NCI-H524 treated with DMSO at 0.1 percent for 48 hours (cell line): ENCODE measurements at places on chromosomes 5 and 9.
A peak's percentile ranks its signal among the peaks of the same experiment; 100 is the strongest.

GRCh38 chr9:4106081-4106759, 193.6 kb downstream of the GLIS3 start:
- DNase-seq: no peak

DNA sequence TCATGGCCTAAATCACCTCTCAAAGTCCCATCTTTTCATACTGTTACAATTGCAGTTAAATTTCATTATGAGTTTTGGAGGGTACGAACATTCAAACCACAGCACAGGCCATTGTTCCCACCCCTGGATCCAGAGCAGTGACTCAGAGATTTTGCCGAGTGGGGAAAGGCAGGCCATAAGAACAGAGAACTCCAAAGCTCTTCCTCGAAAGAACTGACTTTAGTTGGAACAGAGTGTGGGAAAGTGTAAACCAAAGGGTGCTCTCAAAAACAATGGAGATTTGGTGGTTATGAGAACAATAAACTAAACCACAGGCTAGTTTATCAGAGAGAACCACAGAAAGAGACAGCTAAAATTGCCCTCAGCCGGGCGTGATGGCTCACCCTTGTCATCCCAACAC, 19.4 kb upstream of the GRPEL2 start:
- DNase-seq: no peak

DNA sequence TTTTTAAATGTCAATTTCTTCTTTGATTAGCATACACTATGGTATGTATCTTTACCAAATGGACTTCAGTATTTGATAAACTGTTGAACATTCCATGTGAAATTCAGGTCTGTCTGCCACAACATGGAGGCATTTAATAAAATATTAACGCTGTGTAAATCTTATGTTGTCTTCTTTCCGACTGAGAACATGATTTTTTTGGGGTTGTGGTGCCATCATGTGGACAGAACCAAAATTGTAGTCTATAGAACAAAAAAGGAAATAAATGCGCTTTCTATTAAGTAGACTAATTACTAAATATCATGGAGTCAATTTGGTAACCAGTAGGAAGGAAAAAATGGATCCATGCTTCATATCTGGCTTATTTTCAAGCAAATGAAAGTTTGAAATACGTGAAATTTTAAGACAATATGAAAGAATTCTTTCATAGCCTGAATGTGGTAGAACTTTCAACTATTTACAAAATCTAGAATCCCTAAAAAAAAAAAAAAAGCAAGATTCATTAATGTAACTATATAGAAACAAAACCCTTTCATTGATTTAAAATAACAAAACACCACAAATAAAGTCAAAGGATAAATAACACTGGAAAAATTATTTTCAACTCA, 2.8 kb upstream of the PLK2 start:
- DNase-seq: no peak

GRCh38 chr9:134971696-134972095, 54.0 kb upstream of the FCN1 start:
- DNase-seq: no peak

- DNase-seq: no peak
Measured at GRCh38 chr5:177336603-177337494, 14.6 kb downstream of the LMAN2 start.

DNA sequence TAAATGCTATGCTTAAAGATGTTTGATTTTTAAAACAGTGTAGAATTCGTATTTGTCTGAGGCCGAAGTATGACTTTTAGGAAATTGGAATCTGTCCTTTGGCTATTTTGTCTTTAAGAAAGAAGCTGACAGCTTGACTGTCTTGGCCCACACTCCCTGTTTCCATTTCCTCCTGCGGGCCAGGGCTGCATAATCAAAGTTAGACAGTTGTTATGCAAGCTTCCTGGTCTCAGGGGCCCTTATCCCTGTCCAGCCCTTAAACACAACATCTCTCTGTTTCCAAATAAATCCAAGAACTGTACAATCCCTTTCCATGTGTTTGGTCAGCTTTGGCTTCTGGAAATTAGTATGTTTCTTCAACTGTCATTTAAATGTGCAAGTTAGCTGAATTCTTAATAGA, 54.6 kb upstream of the ECM2 start:
- DNase-seq: no peak

DNA sequence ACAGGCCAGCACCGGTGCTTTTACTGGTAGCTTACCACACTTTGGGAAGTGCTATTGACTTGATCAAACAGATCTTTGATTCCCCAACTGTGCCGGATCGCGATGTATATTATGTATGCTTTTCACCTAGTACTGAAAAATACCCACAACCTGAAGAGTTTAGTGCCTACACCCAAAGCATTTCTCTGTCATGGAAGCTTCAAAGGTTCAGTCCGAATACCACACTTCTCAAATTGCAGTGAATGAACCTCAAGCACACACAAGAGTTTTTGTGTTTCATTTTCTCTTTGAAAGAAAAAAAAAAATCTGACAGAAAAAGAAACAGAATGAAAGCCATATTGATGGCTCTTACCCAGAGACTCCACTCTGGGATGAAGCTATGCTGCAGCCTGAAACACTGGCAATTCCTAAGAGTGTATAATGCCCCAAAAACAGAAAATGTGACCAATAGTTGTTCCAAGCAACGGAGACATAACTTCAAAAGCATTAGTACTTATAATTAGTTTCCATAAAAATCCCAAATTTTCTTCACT, 100.9 kb downstream of the EBF1 start:
- no peak for DNase-seq

DNA sequence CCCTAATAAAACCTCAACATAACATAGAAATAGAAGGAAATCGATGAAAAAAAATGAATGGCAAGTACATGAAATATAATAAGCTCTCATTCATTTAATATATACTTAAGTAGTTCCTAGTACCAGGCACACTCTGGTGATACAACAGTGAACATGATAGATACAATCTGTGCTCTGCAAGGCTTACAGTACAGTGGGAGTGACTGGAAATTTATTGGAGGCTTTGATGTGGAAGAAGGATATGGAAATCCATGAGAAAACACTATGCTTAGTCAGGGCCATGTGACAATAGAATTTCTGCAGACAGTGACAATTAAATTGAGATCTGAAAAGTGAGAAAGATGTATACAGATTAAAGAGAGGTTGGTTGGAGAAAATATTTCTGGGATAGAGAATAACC, 32.0 kb upstream of the IL33 start:
- no peak for DNase-seq

DNA sequence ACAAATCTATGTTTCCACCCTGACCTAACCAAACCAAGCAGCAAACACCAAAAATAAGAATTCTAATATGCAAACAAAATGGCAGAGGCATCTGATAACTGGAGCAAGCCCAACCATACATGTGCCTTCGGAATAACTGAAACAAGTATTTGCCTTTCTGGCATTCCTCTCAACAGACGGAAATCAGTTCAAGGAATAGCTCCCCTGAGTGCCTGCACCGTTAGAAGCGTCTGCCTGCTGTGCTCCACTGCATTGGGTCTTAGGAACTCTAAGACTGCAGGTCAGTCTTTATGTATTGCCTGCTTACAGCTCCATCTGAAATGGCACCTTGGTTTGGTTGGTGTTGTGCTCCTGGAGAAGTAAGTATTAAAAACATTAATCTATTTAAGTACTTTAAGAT, 98.5 kb downstream of the MRPS27 start:
- DNase-seq: peak; percentile 15

DNA sequence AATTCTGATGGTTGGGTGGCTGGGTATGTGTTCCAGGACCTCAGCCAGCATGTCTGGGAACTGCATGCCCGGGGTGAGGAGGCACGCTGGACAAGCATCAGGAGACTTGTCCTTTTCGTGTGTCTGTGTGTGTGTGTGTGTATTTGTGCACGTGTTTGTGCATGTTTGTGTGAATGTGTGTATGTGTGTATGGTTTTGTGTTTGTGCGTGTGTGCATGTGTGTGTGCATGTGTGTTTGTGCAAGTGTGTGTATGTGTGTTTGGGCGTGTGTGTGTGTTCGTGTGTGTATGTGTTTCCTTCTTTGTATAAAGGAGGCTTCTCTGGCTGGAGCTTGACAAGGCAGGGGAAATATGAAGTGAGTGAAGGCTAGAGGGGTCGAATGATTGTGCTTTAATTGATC, 491.5 kb downstream of the IRX1 start:
- DNase-seq: no peak

DNA sequence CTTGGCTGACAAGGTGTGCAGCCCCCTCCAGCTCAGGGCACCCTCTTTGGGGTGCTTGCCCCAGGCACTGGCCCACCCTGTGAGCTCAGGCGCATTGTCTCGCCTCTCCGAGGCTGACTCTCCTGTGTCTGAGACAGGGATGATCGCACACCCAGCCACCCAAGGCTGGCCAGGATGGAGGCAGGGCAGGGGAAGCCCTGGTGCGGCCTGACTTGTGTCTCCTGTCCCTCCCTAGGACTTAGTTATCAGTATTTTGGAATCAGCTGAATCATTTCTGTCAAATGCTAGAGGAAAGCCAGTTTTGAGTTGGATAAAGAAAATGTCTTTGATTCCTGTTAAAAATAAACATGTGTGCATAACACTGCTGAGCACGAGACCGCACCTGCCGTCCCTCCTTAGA, 2.5 kb upstream of the DBH start:
- no peak for DNase-seq

GRCh38 chr5:126961702-126962101, 68.7 kb downstream of the MARCHF3 start:
- DNase-seq: no peak

DNA sequence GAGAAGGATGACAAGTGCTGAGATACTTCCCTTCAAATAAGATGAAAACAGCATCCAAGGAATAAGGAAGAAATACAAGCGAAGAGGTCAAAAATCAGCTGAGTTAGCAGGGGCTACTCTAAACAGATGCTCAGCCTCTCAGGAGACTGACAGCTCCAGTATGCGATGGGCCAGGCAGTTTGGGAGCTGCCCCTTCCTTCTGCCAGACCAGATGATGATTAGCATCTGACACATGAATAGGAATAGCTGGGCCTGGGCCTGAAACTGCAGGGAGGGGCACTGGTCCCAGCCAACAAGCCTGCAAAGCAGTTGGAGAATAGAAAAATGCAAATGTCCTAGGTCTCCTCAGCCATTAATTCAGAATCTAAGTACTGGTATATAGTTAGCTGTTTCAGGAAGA, 13.1 kb upstream of the MAP3K1 start:
- no peak for DNase-seq

GRCh38 chr9:112401175-112401815, 21.4 kb downstream of the HSDL2 start:
- no peak for DNase-seq

- no peak for DNase-seq
Measured at GRCh38 chr9:106913276-106913675, 50.3 kb downstream of the ZNF462 start.

GRCh38 chr5:65663804-65664521, 39.1 kb downstream of the SHLD3 start:
- DNase-seq: no peak

DNA sequence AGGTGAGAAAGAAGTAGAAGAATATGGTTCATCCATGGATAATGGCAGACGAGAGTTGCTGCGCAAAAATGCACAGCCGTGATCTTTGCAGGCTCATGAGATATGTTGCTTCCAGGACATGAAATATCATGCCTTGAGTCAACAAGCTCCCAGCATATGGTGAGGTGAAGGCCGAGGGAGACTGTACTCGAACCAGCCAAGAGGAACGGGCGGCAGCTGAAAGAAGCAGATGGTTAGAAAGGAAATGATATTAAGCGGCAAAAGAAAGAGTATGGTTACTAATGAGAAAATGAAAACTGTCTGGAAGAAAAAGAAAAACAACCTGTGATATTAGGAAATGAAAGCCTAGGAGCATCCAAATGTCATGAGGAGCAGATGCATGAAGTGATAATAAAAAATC, 344.7 kb upstream of the DAP start:
- DNase-seq: peak; percentile 98

- no peak for DNase-seq
Measured at GRCh38 chr5:10420468-10420867, 21.2 kb upstream of the ROPN1L start.

GRCh38 chr5:96628406-96628805, 33.8 kb upstream of the CAST start:
- DNase-seq: no peak

DNA sequence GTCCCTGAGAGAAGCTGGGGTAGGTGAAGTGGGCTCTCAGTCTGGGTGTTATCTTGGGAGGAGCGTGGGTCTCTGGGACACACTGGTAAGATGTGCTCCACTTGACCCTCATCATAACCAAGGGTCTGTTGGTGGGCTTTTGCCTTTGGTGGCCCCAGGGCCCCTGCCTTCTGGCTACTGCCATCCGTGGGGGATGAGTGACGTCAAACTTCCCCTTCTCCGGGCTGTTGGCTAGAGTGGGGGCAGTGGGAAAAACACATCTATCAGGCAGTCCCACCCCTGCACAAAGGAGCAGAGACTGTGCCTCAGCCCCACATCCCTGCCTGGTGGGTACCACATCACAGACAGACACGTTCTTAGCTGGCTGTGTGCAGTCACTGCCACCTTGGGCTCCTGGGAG, 35.1 kb downstream of the GADD45G start:
- no peak for DNase-seq

GRCh38 chr5:65835191-65835590, 91.2 kb upstream of the ERBIN start:
- DNase-seq: no peak

GRCh38 chr9:133371261-133371711, 4.6 kb downstream of the SURF4 start:
- no peak for DNase-seq

- DNase-seq: no peak
Measured at GRCh38 chr5:180832638-180833068, 28.4 kb downstream of the ZFP62 start.
